ENCODE measurements at places on chromosomes 12 and 14.

- DNase-seq, result no peak
Observed at GRCh38 chr12:49895773-49896172, 7.9 kb downstream of the FAIM2 start.

- peak; percentile 6 for DNase-seq
Observed at GRCh38 chr12:121893961-121894460, 5.4 kb downstream of the PSMD9 start.

DNA sequence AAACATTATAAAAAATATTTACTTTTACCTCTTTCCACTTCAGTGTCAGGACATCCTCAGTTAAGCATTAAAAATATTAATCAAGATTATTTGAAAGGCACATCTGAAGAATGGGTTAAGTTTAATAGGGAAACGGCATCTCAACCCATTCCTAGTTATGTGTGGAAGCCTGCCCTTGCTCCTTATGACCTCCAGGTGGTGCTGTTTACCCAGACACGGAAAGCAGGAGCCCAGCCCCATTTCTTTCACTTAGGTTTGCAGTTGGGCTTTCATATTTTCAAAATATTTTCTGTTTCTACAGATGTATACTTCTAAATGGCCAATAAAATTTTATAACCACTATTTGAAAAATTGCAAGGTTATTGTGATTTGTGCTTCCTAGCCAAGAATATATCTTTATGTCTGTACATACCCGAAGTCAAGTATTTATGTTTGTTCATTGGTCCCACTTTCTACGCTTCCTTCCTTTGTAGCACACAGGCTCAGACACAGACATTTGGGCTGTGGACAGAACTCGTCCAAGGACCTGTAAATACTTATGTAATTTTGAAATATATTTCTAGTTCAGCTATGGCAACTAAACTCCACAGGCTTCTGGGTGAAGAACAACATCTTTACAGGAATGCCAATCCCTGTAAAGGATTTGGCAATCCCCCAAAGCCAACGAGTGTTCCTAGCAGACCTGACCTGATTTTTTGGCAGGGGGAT, 247.1 kb downstream of the AKAP6 start:
- peak; percentile 55 for DNase-seq

GRCh38 chr12:121562488-121562887, 18.3 kb downstream of the KDM2B start:
- DNase-seq, result no peak

DNA sequence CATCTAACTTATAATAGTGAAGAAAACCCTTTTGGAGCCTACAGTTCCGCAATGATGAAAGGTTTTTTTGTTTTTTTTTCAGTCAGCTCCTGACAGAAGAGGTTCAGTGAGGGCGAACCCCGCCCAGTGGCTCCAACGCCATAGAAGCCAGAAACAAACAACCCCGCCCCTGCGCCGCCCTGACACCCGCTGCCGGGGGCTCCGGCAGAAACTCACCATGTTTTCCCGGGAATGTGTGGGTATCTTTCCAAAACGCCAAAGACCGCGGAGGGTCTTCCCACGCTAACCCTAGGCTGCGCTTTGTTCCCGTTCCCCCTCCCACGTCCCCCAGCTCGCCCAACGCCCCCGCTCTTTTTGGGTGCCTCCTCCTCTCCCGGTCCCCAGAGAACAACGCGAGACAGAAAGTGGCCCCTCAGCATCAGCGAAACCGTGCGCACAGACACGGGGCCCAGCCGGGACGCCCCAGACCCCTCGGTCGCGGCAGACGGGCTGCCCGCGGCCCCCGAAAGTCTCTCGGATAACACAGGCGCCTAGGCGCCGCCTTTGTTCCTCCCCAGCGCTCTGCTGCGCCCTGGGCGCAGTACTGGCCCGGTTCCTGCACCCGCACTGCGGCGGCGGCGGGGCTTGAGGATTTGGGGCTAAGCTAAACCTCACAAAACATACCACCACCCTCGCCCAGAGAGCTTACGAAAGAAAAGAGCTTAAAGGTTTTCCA, 522 bp downstream of the TUBA1A start:
- DNase-seq, result peak; percentile 83

DNA sequence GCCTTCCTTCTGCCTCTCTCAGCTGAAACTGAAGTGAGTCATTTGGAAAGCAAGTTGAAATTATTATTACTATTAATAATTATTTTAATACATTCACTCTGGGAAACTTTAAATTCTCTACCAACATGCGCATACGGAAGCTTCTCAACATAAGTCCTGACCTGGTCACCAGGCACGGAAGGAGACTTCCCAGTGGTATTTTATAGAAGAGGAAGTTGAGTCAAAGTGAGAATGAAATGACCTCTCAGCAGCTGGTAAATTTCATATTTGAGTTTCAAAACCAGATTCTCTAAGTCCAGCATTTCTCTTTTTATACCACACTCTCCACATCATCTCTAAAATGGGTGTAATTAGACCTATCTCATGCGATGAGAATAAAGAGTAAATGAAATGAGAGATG, 747.4 kb downstream of the VRK1 start:
- no peak for DNase-seq

DNA sequence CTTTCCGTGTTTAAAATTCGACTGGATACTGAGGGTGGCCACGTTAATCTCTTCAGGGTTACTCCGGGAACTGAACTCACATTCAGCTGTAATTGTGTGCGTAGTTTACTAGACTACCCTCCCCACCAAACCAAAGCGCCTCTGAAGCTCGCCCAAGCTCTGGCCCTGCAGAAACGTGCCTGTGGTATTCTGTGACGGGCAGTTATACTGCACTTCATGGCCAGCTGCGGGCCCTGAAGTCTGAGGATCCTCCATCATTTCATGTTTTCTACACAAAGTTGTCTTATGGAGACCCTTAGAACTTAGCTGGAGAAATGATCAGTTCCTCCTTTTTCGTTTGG, 688 bp downstream of the ZNF26 start:
- DNase-seq, result no peak

DNA sequence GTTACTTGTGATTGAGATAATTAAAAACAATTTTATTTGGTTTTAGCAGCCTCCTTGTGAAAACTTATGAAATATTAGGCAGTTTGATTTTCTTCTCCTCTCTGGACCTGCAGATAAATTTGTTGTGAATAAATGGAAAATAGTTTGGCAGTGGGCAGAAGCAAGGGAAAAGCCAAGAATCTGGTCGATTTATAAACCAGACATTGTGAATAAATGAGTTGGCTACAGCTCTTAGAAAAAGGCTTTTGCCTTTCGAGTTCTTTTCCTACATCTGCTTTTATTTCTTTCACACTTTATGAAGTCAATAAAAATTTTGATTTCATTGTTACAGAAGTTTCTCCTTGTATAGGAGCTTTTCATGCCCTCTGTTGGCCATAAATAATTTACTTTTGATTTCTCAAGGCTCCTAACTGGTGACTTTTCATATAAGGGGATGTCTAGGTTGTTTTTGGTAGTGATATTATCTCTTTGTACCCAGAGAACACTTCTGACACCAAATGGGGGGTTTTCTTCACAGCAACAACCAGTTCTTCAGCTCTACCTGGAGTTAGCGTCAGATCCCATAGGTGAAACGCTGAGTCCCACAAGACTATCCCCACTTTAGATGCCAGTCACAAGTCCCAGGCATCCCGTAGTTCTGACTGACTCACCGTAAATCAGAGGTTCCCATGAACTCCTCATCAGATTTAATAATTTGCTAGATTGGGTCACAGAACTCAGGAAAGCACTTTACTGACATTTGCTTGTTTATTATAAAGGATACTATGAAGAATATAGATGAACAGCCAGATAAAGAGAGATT, 136.5 kb upstream of the DNM1L start:
- no peak for DNase-seq

DNA sequence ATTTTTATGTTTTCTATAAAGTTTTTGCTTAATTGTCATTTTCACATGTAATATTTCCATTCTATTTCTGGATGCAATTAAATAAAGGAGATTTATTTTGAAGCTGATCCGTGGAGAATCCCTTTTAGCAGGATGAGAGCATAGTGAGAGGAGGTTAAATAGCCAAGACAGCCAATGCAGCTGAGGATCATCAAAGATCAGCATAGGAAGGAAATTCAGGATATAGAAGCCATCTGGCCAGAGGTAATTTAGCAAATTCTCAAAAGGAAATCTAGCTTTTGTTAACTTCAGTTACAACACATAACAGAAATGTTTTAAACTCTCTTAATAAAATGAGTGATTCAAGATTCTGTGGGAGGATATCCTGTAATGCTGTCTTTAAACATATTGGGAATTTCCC, 122.8 kb upstream of the PDE3A start:
- no peak for DNase-seq

GRCh38 chr14:99078426-99078825, 193.6 kb downstream of the BCL11B start:
- DNase-seq, result no peak

DNA sequence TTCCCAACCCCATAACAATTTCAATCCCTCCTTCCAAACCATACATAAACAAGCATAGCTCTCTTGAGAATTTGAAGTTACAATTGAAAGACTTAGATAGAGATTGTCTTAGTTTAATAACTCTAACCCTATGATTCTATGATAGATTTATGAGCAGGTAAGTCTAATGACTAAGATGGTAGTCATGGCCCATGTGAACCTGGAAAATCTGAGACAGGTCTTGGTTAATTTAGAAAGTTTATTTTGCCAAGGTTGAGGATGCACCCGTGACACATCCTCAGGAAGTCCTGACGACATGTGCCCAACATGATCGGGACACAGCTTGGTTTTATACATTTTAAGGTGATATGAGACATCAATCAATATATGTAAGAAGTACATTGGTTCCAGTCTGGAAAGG, 248.8 kb downstream of the KCNH5 start:
- no peak for DNase-seq

- no peak for DNase-seq
Observed at GRCh38 chr14:48349689-48350088, 674.3 kb upstream of the MDGA2 start.

DNA sequence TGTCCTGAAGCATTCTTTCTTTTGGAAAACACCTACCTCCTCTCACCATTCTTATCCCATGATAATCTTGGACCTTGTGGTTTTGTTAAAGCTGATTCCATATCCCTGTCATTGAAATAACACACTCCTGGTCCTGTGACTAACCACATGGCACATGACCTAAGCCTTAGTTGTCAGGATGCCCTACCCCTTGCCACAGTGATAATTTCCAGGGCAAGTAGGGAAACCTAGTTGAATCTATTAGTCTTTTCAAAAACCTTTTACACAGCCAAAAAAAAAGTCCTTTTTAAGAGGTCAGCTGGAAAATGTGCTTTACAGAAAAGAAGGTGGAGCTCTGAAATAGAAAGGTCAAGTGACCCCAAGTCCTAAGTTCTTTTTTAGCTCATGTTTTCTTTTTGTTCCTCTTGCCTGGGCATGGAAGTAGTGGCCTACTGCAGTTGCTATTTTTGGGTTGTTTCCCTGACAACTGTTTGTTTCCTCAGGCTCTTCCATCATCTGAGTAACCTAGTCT, 608.4 kb downstream of the LRFN5 start:
- DNase-seq, result no peak

DNA sequence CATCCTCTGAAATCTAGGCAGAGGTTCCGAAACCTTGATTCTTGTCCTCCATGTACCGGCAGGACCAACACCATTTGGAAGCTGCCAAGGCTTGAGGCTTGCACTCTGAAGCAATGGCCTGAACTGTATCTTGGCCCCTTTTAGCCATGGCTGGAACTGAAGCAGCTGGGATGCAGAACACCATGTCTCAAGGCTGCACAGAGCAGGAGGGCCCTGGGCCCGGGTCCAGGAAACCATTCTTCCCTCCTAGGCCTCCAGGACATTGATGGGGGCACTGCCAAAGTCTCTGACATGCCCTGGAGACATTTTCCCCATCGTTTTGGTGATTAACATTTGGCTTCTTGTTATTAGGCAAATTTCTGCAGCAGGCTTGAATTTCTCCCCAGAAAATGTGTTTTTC, 198.7 kb downstream of the EFCAB11 start:
- DNase-seq, result no peak

DNA sequence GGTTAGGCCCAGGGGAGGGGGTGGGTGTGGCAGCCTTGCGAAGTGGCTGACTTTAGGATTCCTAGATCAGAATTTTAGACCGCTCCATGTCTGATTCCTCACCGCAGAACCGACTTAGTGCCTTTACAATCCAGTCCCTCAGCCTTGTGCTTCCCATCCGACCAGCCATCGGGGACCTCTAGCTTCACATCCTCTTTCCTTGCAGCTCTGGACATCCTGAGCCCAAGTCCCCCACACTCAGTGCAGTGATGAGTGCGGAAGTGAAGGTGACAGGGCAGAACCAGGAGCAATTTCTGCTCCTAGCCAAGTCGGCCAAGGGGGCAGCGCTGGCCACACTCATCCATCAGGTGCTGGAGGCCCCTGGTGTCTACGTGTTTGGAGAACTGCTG, 557 bp downstream of the COPS7A start:
- peak; percentile 19 for DNase-seq

DNA sequence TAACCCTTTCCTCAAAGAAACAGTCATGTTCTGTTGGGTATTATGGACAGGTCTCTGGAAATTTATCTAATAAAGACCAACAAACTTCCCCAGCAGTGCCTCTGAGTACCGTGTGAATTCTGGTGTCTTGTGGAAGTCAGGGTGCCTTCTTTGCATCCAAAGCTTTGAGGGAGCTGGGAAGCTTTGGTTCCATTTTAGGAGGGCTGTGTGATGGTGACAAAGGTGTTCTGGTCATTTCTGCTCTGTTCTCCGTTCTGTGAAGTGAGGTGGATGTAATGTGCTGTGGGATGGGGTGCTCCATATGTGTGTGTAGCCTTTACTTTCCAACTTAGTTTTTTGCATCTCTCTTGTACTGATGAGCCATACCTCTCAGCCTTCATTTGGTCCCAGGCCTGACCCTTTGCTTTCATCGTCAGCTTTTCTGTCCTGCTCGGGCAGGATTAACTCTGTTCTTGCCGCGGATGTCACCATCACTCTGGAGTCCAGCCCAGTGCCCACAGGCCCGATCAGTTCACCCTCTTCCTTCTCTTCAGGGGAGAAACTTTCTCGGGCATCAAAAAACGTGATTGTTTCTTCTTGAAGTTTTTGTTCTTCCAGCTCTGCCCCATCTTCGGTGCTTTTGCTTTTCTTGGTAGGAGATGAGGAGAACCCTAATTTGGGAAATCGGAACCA, 13.2 kb downstream of the PLD4 start:
- no peak for DNase-seq

DNA sequence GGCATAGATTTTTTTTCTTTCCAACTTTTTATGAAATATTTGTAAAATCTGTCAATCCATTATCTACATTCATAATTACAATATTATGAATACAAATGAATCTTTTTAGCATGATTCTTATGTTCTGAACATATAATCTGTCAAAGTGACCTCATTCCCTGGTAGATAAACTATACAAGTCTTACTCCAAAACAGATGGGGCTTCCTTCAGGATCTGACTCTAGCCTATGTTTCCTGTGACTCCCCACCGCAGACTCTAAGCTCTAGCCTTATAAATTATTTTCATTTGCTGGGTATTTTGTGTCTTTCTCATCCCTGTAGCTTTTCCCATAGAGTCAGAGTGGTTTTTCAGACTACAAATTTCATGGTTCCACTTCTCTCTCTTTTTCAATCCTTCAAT, 202.1 kb upstream of the KITLG start:
- no peak for DNase-seq

GRCh38 chr14:76995279-76996035, 33.1 kb downstream of the IRF2BPL start:
- no peak for DNase-seq

GRCh38 chr14:78007160-78007559, 163.0 kb upstream of the NRXN3 start:
- no peak for DNase-seq

Measured in CD4-positive, alpha-beta T cell treated with Interleukin-4 for 4 hours (primary cell).